ENCODE measurements at places on chromosomes 12 and 14. TPM values are rescaled to one million over a fixed set of nuclear protein-coding genes. Genes with fewer than 3 reads are reported as not detected.

The ERGIC2 gene
- 23.3 TPM for total RNA-seq

The TMCC3 gene
- 20.5 TPM for total RNA-seq

The GPR162 gene
- 2.0 TPM for total RNA-seq

The TRAFD1 gene
- 33.4 TPM for total RNA-seq

The ARHGEF25 gene
- total RNA-seq: 2.0 TPM

The MGAT4C gene
- 0.47 TPM for total RNA-seq

The SLCO1C1 gene
- total RNA-seq: not detected

The LALBA gene
- total RNA-seq: not detected

The LRRC74A gene
- total RNA-seq: not detected

The SPTSSA gene
- total RNA-seq: 13.3 TPM

The OR4E2 gene
- not detected for total RNA-seq

The RALGAPA1 gene
- total RNA-seq: 22.2 TPM

The CNIH1 gene
- total RNA-seq: 168 TPM

The C12orf54 gene
- not detected for total RNA-seq

The ENDOU gene
- total RNA-seq: not detected

The PSMC6 gene
- 49.3 TPM for total RNA-seq

The FGF23 gene
- total RNA-seq: not detected

The TSHR gene
- total RNA-seq: not detected

The TCL1A gene
- total RNA-seq: not detected

The MMP17 gene
- 24.3 TPM for total RNA-seq

The SPIC gene
- total RNA-seq: not detected

The SMCO2 gene
- 0.88 TPM for total RNA-seq
